Stimulated activated CD4-positive, alpha-beta T cell treated with anti-CD3 and anti-CD28 coated beads, Interleukin-4, amount 100 ng/mL, for 4 hours (primary cell): ENCODE measurements at places on chromosomes 16 and 17.

GRCh38 chr16:67112591-67113399, 3.1 kb downstream of the PHAF1 start:
- DNase-seq, result no peak

DNA sequence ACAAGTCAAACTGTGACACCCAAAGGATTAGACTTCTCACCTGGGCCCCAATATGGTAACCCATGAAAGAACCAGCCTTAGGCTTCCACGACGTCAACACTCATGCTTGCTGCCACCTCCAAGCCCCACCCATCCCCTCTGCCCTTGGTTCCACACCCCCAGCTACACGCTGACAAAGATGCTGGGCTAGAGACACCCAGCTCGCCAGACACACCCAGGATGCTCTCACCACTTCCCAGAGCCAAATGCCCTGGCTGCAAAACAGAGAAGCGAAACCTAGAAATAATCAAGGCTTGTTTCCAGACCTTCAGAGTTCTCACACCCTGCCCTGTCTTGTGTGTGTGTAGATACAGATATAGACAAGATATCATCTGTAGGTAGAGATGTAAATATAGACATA, 26.0 kb upstream of the ADCY9 start:
- DNase-seq, result peak; percentile 20

DNA sequence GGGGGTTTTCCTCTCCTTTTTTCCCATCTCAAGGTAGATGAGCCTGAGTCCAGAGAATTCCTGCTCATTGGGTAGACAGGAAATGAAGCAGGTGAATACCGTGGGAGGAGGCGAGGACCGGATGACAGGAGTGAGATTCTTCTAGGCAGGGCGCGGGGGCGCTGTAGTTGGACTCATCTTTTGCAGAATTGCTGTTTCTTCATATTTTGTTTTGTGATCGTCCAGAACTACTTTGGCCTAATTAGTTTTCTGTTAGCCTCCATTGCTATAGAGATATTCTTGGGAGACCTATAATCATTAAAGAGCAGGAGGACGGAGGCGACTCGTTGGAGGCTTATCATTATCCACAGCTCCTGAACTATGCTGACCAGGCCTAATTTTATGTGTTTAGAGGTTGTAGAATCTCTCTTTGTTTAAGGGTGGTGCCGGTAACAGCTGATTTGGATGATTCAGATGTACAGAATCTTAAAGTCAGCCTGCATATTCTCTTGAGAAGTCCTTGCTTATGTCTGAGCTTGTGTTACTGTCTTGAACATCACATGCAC, 650 bp downstream of the ATP6V0A1 start:
- DNase-seq, result no peak

DNA sequence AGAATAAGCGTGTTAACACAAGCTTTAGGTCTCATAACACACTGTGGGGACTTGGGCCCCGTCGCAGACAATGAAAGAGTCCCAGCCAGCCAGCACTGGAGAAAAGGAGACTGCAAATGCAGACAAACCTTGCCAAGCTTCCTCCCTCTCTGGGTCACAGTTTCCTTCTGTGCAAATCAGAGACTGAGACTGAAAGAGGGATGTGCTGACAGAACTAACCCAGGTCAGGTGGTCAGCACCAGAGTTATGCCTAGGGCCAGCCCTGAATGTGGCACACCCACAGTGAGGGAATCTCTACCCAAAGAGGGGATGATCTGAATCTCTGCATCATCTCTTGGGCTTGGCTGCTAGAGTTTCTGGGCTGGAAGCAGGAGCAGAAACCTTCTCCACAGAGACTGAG, 282.3 kb upstream of the CCL2 start:
- no peak for DNase-seq

DNA sequence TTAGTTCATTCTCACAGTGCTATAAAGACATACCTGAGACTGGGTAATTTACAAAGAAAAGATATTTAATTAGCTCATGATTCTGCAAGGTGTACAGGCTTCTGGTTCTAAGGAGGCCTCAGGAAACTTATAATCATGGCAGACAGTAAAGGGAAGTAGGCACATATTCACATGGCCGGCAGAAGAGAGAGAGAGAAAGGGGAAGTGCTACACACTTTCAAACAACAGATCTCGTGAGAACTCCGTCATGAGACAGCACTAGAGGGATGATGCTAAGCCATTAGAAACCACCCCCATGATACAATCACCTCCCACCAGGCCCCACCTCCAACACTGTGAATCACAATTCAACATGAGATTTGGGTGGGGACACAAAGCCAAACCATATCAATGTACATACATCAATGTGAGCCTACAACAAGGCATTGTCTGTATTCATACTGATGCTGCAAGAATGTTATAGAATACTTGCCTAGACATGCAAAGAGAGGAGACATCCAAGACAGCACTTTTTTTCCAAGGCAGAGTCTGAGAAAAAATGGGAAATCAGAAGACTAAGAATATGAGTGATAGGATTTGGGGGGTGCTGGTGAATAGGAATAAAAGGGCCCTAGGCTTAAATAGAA, 114.8 kb upstream of the XYLT1 start:
- no peak for DNase-seq

DNA sequence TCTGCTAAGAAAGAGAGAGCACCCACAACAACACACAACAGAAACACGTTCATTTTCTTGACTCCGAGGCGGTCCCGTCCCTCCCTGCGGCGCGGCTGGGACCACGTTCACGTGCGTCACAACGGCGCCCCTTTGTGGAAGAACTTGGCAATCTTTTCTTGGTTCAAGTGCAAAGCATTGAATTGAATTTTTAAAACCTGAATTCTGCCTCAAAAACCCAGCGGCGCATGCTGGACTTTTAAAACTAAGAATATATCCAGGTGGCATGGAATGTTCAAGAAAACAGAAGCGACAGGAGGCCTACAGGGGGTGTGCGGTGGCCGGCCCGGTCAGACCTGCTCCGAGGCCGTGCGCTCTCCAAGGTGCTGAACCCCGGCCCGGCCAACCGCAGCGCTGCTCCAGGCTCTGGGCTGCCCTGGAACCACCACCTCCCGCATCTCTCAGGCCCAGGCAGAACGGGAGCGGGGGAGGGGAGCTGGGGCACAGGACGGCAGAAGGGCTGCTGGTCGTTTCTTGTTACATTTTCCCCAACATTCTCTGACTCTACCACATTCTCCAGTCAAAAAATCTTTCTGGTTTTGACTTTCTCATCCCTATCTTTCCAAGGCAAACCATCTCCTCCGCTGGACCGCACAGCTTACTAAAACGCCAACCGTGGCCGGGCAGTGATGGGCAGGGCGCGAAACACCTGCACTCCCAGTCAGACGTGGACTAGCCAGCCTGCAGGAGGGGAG, 3.4 kb upstream of the HEXD start:
- peak; percentile 73 for DNase-seq

- DNase-seq, result no peak
Observed at GRCh38 chr17:53560953-53561352, 261.8 kb upstream of the KIF2B start.

DNA sequence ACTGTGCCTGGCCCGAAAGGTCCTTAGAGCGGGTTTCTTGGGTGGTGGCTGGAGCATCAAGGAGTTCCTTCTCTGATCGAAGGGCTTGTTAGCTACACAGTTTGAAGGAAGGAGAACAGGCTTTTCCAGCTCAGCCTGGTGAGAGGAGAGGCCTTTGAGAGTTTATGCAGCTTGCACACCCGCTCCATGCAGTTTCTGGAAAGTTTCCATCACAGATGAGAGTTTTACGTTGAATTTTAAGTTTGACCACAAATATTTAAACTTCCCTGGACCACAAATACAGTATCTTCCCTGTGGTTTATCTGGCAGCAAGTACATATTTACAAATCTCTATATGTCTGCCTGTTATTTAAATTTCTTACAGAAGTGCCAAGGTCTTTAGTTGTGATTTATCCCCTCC, 56.8 kb downstream of the HIC1 start:
- no peak for DNase-seq

- DNase-seq, result no peak
Observed at GRCh38 chr17:61484174-61484573, 32.0 kb downstream of the TBX4 start.

GRCh38 chr17:74332017-74332650, 6.1 kb downstream of the KIF19 start:
- DNase-seq, result no peak

DNA sequence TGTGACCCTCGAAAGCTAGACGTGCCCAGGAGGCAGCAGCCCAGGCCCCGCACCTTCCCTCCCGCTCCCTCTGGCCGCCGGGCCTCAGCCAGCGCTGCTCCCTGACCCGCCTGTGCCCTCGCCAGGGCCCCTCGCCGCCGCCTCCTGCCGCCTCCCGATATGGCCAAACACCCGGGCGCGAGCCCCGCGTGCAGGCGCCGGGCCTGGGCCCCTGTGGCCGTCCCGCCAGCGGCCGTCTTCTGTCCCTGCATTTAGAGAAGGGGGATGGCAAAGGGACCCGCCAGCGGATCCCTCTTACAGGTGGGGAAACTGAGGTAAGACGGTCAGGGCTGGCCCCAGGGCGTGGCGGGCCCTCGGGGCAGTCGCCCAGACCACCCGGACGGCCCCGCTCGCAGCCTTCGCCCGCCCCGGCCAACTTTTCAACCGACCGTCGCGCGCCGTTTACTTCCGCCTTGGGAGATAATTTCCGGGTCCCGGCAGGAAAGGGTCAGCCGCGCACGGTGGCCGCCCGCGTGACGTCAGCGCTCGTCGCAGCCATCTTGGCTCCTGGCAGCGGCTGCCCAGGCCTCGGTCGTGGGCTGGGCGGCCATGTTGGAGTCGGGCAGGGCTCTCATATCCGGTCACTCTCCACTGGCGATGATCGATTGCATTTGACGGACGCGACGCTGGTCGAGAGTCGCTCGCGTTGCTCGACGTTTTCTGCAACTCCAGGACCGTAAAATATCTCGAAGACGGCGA, 7.0 kb upstream of the GNG13 start:
- peak; percentile 84 for DNase-seq

DNA sequence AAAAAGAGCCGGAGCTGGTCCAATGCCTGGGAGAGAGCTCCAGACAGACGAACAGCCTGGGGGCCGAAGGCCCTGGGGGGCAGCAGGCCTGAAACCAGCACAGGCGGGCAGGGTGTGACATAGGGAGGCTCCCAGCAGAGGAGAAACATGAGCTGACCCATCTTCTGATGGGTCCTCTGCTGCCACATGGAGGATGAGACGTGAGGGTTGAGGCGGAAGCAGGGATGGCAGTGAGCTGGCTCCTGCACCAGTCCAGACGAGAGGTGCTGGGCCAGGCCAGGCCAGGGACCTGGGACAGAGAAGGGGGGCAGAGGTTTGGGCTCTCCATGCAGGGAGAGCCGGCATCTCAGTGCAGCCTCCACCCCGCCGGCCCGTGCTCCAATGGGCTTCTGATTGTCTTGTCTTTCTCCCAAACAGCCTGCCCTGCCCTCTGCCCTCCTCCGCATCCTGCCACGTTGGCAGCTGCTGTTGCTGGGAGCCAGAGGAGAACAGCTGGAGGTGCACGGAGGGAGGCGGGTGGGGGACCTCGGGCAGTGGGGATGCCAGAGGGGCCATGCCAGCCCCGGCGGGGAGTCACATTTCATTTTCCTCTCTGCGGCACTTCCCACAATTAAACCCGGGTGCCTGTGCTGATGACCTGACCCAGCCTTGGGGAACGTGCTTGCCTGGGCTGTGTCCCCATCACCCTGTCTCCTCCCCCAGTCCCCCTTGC, 139.1 kb upstream of the GSE1 start:
- no peak for DNase-seq

GRCh38 chr17:4165301-4166010, 22.5 kb downstream of the CYB5D2 start:
- DNase-seq, result no peak

DNA sequence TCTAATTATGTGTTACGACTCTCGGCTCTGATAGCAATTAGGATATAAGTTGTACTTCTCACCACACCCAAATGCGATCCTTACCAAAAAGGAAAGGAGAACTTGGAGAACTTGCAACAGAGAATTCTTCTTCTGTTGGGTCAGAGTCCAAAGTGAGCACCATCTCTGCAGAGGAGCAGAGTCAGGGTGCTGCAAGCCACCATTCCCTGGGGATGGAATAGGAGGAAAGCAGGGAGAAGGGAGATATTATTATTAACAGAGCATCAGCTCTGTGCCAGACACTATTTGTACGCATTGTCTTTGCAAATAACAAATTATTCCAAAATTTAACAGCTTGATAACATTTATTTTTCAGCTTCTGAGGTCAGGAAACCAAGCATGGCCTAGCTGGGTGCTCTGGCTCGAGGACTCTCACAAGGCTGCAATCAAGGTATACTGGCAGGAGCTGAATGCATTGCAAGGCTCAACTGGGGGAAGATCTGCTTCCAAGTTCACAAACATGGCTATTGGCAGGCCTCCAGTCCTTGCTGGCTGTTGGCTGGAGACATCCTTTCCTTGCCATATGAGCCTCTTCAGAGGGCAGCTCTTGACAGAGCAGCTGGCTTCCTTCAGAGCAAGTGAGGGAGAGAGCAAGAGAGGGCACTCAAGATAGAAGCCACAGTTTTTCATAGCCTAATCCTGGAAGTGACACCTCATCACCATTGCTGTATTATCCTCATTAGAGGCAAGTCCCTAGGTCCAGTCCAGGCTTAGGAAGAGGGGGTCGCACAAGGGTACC, 296.2 kb upstream of the CDH5 start:
- no peak for DNase-seq

DNA sequence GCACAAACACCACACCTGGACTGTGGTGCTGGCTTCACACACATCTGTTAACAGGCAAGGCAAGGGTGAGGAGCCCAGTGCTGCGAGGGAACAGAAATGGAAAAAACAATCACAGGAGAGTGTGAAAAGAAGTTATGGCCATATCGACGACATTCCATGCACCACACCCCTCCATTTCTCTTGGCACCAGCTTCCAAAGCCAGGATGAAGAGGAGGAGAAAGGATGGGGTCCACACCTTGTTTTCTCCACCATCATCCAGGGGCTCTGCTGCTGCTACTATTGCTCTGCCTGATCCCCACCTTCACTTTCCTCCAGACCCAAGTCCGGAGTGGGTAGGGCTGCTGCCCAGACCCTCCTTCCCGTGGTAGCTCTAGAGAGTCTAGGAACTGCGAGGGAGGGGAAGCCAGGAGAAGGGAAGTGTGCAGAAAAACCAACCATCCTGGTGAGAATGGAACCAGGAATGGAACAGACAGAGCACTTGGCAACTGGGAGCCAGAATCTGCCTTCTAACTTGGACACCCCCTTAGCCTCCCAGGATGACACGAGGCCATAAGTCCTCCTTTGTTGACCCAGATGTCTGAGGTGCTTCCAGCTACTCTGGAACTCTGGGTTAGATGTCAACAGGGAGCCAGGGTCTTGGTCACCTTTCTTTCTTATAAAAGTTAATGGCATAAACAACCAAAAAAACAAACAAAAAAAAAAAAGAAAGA, 1.2 kb upstream of the PROCA1 start:
- no peak for DNase-seq

DNA sequence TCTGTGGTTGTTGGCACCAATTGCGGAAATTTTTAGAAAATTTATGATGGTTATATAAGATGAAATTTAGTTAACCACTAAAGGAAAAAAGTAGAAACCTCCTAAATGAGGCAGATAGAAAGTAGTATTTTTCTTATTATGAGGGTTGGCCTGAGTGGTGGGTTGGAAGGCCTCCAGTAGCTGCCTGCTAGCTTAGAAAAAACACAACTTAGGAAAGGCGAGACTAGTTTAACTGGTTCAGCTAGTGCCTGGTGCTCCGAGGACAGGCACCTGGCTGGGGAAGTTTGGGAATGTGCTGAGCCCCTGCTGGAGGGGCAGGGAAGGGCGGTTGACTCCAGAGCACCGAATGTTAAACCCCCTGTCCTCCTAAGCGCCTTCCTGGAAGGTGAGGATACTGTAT, 19.9 kb downstream of the LDHD start:
- DNase-seq, result no peak
